Activated CD4-positive, alpha-beta T cell treated with anti-CD3 and anti-CD28 coated beads, Interleukin-2, amount 10 ng/mL, durations not matched to agents 24 days and 14 days (primary cell): ENCODE measurements at places on chromosomes 5 and 9.

- DNase-seq: no peak
These were observed 158.3 kb downstream of the TSSK1B start for GRCh38 chr5:113276493-113276892.

DNA sequence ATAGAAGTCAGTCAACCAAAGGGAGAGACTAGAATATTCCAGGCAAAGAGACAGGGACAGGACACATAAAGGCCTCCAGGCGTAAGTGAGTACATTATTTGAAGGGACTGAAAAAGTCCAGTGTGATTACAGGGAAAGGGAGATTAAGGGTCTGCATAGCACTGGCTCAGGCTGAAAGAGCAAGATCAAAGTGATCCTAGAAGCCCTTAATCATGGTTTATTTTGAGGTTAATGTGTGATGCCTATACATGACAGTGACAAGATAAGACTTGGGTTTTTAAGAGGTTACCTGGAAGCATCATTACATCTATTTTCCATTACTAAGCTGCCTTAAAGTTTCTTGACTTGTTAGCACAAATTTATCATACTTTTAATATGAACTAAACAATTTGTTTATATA is 25.8 kb downstream of the LMBRD2 start:
- DNase-seq: no peak

- no peak for DNase-seq
These were observed 4.4 kb upstream of the N4BP3 start for GRCh38 chr5:178108966-178109365.

GRCh38 chr5:178232920-178233429 is 373 bp upstream of the PHYKPL start:
- no peak for DNase-seq

DNA sequence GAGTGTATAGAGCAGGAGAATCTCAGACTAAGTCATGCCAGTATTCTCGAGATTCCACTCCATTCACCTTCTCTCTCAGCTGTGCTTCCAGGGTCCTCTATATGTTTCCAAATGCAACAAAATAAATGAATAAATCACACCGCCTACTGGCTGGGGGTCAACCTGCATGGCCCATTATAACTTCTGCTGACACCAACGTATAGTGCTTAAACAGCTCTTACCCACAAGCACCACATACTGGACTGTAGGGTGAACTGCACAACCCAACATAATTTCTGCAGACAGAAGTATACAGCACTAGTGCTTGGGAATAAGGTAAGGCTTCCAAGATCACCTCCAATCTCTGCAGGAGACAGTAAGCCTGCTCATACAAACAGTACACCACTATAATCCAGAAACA is 33.1 kb upstream of the HTR4 start:
- DNase-seq: peak; percentile 58

DNA sequence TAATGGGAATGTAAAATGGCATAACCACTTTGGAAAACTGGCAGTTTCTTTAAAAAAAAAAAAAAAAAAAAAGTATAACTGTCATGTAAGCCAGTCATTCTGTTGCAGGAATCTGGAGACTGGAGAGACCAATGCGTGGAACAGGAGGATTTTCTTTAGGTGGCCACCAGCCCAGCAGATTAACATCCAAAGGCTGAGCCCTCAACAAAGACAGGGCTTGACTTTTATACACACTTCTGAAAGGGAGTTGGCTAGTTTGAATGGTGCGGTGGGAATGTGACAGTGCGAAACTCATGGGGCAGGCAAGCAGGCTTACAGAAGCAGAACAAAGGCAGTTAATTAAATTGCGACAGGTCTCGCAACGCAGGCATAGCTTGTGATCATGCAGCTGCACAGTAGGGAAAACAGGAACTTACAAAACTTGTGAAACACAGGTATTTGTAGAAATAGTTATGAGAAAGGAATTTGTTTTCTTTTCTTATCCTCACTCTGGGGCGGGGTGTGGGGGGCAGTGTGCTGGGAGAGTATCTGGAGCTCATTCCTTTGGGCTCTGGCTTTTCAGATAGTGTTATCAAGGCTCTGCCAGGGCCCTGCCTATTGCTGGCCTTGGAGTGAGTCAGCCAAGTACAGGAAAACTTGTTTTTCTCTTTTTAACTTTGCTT is 12.0 kb downstream of the UIMC1 start:
- no peak for DNase-seq
